OCI-M1 (cell line): ENCODE measurements at places on chromosomes 5 and 9.
A peak's percentile ranks its signal among the peaks of the same experiment; 100 is the strongest.

- peak; percentile 54 for DNase-seq
These were observed 37.1 kb upstream of the RAPGEF6 start for GRCh38 chr5:131671994-131672655.

DNA sequence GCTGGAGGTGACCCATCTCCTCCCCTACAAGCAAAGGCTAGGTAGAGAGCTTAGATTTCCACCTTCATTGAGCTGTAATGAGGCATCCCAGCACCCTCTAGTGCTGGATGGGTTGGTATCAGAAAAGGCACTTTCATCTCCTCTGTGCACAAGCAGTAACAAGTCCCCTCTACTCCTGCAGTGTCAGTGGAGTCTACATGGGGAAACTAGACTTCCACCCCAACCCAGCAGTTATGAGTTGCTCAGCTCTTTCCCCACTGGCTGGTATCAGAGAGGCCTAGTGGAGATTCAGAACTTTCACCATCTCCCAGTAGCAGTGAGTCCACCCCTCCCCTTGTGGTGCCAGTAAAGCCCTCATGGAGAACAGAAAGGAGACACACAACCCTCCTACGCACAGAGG, 17.9 kb downstream of the FCN1 start:
- DNase-seq: no peak

DNA sequence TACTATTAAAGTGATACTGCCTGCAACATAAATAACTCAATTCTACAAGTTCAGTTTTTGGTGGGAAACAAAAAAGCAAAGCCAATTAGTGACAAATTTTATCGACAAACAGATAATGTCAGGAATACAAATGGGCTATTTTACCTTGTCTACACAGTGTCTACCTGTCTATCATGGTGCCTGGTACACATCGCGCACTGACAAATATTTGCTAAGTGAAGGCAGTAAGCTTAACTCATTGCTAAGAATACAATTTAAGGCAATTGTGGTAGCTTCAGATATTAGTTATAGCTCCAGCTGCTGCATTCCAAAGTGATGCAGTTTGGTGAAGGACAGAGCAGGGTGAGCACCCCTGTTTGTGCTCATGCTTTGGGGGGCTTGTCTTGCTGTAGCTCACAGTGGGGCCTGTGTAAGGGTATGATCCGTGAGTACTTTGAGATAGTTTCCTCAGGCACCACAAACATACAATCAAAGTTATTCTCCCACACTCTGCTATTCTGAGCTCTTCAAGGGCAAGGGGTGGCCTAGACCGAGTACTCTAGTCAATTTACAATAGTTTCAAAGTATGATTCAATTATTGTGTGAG, 24.7 kb downstream of the ELL2 start:
- DNase-seq: no peak

GRCh38 chr5:139838381-139839197, 43.0 kb downstream of the PSD2 start:
- DNase-seq: no peak

- no peak for DNase-seq
These were observed 1724.3 kb upstream of the C9orf72 start for GRCh38 chr9:29297592-29297991.
